ENCODE measurements at places on chromosomes 16 and 17.
A peak's percentile ranks its signal among the peaks of the same experiment; 100 is the strongest.

DNA sequence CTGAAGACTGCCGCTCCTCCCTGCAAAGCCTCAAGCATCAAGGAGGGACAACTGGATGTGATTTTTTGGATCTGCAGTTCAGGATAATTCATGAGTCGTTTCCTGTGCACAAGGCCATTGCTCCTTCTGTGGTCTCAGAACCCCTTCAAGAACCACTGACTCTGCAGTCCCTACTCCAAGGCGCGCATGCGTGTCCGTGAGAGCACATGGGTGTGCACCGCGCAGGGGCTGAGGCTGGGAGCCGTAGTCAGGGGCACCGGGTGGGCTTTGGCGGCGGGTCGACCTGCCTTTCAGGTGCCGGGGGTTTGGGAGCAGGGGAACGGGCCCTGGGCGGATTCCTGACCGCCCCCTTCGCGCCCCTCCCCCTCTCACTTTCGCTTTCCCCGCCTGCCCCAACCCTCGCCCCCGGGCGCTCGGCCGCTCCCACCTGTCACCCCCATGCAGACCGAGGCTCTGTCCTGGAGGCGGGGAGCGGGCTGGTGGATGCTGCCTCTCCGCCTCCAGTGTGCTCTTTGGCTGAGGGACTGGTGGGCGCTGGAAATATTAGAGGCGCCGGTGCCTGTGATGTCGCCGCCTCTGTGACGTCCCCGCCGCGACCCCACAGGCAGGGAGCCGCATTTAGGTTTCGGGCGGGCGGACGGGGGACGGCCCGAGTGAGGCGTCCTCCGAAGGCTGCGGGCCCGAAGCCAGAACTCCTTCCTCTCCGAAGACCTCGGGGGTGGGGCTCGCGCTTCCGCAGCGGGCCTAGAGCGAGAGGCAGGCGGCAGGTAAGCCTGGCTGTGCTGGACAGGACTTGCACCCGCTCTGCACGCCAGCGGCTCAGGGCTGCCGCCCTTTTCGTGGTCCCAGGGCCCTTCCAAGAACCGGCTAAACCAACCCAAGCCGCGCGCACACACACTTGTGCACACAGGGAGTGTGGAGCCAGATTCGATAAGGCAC lies at the start of gene SPATA32:
Gene SPATA32 (minus strand): TSS at position 518 of the 939 bp plus-strand sequence. CDS start 78 bp downstream, at position 440.
- peak; percentile 88 for DNase-seq

DNA sequence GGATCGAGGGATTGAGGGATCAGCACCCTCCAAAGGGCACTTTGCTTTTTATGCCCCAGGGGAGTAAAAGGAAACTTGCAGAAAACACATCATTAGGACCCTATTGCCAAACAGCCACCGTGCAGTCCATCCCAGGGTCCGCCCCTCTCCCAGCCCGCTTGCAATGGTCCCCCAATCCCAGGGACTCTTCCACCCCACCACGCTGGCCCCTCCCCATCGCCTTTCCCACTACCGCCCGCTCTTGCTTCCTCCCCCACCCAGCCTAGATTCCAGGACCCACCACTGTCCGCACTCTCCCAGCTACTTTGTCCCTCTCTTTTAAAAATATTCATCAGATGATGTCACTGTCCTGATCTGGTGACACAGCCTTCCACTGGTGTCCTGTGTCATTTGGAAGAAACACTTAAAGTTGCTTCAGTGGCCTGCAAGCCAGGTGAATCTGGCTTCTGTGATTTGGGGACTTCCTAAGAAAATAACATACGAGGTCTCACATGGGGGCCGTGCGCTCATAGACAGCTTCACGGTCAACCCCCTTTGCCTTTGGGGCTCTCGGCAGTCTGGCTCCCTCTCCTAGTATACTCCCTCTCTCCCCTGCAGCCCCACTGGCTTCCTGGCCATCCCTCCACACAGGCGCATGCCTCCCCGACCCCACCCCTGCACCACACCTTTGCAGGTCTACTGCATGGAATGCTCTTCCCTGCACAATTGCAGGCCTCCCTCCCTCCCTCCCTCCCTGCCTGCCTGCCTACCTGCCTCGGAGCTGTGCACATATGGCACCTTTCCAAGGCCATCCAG lies 127.9 kb downstream of the RBFOX3 start:
- DNase-seq: peak; percentile 64

- DNase-seq: no peak
Measured at GRCh38 chr17:57801044-57801711, 48.7 kb downstream of the MRPS23 start.

DNA sequence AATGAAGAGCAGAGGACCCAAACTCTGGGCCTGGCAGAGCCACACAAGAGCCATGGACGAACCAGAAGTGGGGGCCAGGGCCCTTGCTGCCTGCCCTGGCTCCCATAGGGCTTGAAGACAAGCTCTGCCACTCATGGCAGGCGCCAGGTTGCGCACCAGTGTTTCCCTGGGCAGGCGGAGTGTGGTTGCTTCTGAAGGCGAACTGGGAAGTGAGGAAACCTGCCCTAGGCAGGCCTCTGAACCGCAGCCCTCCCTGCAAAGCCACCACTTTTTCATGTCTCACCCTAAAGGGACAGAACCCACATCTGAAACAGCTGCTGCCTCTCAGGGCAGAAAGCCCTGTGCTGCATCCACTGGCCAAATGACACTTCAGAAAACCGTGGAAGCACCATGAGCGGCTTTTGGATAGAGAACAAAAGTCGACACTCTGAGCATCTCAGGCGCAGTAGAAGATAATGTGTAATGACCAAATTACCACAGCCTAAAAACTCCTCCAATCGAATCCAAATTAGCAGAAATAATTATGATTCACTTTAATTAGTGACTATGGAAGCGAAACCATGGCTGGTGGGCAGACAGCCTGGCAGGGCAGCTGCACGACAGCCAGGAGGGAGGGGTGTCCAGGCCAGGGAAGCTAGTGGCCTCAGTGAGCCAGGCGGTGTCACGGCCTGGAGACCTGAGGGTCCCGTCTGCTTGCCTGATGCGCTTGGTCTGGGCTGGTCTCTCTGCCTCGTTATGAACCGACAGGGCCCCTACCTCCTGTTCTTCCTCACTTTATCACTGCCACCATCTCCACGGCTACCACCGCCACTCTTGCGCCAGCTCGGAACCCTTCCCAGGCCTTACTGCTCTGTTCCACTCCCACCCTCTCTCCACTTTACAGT lies 59.1 kb downstream of the PRMT7 start:
- DNase-seq: no peak

DNA sequence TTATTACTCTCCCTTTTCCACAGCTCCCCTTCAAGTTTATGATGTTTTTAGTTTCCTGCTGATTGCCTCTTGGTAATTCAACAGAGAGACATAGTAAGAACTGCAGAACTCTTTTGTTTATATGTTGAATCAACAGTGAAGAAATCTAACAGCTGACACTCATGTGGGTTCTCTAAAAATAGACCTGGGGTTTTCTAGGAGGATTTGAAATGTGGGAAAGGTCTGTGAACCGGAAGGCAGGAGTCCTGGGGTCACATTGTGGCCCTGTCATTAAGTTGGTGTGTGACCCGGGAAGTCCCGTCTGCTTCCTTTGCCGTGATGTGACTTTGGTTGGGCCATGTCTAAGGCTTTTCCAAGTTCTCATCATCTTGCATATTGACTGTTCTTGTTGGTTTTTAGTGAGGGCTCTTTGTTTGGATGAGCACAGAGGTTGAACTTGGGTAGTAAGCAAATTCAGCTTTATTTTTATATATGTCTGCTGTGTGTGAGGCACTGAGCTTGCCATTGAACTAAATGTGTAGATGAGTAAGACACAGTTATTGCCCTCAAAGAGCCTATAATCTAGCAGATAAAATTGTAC lies 48.5 kb upstream of the HS3ST3A1 start:
- no peak for DNase-seq

- DNase-seq: no peak
Measured at GRCh38 chr17:77943971-77944370, 14.5 kb upstream of the TNRC6C start.

- DNase-seq: no peak
Measured at GRCh38 chr17:65228734-65229620, 91.8 kb downstream of the RGS9 start.

DNA sequence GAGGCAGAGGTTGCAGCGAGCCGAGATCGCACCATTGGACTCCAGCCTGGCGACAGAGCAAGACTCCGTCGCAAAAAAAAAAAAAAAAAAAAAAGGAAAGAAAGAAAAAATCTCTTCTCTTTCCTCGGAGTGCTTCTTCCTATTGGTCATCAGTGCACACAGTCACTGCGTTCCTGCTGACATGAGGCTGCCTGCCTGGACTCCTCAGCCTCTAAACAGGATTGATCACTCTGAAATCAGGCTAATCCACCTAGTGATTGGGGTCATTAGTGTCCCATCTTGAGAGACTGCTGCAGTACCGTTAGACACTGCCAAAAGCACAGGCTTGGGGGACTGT lies 30.8 kb downstream of the PLCD3 start:
- no peak for DNase-seq

- DNase-seq: no peak
Measured at GRCh38 chr17:21455761-21456160, 79.6 kb downstream of the KCNJ12 start.

- DNase-seq: peak; percentile 68
Measured at GRCh38 chr17:36768394-36768793, 167.0 kb downstream of the MRM1 start.

DNA sequence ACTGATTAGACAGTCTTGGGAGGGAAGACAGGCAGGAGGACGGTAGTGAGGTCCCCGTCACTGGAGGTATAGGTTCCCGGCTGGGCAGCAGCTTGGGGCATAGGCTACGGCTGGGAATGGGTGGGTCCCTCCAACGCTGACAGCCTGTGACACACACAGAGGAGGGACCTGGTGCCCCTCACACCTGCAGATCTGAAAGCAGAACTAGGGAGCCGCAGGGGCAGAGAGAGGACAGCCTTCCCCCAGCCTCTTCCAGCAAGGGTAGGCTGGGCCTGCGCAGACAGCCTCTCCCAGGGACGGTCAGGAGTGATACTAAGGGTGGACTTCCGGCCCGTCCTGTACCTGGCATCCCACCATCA lies 2.0 kb downstream of the P2RX1 start:
- no peak for DNase-seq

DNA sequence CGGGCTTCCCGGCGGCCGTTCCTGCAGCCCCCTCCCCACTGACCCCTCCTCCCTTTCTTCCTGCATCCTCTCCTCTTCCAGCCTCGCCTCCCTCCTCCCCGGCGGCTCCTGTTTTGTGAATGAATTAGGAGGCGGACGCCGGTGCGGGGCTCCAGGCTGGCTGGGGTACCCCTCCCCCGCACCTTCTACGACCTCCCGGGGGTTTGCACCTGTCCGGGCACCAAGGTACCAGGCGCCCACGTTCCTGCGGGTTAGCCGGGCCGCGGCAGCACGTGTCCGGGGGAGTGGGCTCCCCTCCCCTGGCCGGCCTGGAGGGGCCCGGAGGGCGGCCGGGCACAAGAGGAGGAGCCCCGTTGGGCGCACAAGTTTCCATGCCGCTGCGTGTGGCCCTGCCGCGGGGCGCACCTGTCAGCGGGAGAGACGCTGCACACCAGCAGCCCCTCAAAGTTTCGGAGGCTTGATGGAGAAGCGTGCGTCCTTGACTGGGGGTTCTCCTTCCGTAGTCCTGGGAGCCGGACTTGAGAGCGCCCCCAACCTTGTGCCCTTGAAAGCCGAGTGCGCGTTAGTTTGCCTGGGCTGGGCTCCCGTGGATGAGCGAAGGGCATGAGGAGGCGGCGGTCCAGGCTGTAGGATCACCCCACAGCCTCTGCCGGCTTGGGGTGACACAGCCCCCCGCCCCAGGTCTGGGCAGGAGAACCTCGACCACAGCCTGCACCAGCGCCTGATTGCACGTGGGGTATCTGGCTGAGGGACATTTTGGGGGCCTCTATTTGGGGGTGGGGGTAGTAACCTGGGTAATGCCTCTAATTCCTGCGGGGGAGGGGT lies 1.2 kb downstream of the HAS3 start:
- DNase-seq: peak; percentile 80

DNA sequence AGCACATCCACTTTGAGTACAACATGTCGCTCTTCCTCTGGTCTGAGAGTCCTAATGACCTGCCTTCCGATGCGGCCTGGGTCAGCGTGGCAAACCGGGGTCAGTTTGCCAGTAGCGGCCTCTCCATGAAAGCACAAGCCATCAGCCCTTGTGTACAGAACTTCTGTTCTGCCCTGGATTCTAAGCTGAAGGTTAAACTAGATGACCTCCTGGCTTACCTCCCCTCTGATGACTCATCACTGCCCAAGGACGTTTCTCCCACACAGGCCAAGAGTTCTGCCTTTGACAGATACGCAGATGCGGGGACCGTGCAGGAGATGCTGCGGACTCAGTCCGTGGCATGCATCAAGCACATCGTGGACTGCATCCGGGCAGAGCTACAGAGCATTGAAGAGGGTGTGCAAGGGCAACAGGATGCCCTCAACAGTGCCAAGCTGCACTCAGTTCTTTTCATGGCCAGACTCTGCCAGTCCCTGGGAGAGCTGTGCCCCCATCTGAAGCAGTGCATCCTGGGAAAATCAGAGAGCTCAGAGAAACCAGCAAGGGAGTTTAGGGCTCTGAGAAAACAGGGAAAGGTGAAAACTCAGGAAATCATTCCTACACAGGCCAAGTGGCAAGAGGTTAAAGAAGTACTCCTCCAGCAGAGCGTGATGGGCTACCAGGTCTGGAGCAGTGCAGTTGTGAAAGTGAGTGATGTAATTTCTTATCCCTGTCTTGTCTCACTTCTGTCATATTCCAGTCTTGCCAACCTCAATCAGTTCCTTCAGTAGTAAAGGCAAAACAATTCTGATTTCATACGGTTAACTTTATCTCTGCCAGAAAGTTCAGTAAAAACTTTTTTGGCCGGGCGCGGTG lies 8.6 kb downstream of the COG1 start:
- no peak for DNase-seq

DNA sequence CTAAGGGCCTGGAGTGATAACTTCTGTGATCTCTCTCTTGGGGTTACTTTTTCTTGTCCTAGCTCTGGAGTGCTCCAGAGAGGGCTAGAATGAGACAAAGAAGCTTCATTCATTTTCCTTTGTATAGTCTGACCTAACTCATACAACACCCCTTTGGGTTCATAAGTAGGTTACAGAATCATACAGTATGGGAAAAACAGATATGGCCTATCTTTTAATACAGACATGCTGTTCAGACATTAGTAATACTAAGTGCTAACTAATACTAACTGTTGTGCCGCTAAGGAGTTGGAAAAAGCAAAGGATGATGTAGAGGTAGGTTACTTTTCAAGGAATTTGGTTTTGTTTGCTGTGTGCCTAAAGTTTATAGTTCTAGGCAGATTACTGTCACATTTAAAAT lies 84.7 kb downstream of the NLK start:
- no peak for DNase-seq

GRCh38 chr17:17051380-17051779 lies 9.1 kb downstream of the MPRIP start:
- no peak for DNase-seq
